Stimulated activated CD8-positive, alpha-beta memory T cell treated with anti-CD3 and anti-CD28 coated beads, Interleukin-7, amount 100 ng/mL, for 48 hours (primary cell): ENCODE measurements at places on chromosomes 4 and X.

- DNase-seq = peak; percentile 6
These were observed 168.1 kb downstream of the GLRA2 start for GRCh38 chrX:14697451-14697850.

DNA sequence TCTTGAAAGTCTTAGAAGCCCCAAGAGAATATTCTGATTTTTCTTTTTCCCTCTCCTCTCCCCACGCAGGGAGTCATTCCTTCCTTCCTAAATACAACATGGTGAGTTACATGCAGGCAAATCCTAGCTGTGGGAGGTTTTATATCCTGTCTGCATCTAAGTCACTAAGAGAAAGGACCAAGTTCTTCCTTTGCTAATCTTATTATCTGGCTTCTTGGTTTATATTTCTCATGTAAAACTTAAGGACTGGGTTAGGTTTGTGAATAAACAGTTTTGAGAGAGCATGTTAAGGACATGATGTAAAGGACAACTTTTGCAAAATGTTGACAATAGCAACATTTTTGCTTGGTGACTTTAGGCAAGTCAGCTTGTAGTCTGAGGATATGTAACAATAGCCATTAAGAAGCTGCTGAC lies 5.1 kb upstream of the CXCL9 start:
- DNase-seq = no peak

GRCh38 chrX:82973646-82974045 lies 534.4 kb upstream of the POU3F4 start:
- DNase-seq = no peak

DNA sequence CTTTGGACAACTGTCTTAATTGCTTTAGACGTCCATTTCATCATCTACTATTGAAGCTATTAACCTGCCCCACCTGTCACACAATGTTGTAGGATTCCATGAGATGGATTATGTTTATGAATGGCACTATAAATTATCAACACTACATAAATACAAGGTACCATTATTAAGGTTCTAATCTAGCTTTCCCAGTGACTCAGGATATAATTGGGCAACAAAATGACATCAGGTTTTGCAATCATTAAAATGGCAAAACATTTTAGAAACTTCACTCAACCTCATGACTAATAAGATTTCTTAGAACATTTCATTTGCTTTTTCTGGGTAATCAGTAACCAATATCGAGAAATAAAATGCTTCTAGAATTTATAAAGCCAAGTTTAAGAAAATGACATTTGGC lies 9.2 kb downstream of the HOPX start:
- DNase-seq = no peak
